ENCODE measurements at places on chromosomes 1 and 21.

DNA sequence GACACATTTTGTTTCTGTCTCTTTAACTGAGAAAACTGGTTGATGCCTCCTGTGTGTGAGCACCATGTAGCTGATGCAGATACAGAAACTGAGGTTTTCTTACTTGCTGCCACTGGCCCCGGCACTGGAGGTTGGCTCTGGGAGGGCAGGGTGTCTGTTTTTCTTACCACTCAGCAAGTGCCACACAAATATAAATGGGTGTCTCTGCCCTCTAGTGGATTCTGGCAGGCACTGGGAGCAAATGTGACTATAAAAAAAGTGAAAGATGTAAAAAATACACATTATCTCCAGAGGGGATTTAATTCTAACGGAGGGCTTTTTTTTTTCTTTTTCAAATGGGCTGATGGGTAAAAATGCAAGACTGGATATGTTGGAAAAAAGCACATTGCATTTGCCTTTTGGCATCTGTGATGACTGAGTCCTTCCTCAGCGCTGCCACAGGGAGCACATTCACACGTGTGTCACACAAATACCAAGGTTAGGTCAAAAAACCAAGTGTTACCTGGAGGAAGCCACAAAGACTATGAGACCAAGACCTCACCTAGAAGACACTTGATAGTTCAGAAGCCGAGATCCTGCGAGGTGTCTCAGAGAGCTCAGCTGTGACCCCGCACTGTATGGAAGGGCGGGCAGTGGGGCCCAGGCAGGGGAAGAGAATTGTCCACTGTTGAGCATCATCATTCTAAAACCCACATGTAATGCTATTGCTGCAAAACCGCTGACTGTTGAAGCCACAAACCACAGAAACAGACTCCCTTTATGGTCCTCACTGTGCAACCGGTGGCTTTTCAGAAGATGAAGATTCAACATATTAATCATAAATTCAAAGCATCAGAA, 18.9 kb downstream of the PGBD2 start:
- no peak for DNase-seq

GRCh38 chr1:43206600-43207228, 34.6 kb downstream of the CFAP57 start:
- no peak for DNase-seq

- DNase-seq: no peak
These were observed 13.2 kb downstream of the ESRRG start for GRCh38 chr1:216710055-216710454.

DNA sequence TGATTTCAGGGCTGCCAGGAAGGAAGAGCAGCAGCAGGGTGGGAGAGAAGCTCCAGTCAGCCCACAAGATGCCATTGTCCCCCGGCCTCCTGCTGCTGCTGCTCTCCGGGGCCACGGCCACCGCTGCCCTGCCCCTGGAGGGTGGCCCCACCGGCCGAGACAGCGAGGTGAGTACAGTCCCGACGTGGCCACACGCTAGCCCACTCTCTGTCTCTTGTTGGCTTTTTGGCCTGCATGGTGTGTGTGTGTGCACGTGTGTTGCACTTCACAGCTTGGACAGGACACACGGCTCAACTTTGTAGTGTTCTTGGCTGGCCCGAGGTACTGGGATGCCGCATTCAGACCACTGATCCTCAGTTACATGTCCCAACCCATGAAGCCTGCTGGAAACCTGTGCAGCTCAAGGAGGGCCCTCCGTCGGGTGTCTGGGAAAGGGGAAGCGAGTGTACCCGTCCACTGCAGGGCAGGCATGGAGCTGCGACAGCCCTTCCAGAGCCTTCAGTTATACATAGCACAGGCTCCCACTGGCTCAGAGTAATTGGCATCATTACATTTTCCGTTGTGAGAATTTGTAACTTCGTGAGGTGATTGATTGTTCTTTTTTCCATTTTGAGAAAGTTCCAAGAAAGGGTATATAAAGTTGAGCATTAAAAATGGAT, 454 bp downstream of the CORT start:
- DNase-seq: no peak

- DNase-seq: no peak
These were observed 49.1 kb downstream of the CAPN2 start for GRCh38 chr1:223761411-223761810.

DNA sequence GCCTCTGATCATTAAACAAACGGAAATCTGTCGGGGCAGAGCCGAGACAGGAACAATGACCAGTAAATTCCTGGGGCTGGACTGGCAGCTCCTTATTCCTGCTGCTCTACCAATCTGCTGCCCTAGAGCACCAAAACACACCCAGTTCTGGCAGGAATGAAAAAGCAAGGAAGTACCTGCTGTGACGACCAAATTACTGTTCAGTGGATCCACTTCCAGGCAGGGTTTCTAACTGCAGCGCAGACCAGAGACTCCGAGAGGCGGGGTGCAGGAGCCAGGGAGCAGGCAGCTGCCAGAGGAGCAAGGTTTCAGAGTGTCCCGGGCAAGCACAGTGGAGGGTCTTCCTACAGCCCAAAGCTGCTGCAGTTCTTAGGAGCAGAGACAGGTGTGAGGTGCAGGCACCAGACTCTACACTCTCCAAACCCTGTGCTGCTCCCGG, 32.4 kb downstream of the KANK4 start:
- no peak for DNase-seq

DNA sequence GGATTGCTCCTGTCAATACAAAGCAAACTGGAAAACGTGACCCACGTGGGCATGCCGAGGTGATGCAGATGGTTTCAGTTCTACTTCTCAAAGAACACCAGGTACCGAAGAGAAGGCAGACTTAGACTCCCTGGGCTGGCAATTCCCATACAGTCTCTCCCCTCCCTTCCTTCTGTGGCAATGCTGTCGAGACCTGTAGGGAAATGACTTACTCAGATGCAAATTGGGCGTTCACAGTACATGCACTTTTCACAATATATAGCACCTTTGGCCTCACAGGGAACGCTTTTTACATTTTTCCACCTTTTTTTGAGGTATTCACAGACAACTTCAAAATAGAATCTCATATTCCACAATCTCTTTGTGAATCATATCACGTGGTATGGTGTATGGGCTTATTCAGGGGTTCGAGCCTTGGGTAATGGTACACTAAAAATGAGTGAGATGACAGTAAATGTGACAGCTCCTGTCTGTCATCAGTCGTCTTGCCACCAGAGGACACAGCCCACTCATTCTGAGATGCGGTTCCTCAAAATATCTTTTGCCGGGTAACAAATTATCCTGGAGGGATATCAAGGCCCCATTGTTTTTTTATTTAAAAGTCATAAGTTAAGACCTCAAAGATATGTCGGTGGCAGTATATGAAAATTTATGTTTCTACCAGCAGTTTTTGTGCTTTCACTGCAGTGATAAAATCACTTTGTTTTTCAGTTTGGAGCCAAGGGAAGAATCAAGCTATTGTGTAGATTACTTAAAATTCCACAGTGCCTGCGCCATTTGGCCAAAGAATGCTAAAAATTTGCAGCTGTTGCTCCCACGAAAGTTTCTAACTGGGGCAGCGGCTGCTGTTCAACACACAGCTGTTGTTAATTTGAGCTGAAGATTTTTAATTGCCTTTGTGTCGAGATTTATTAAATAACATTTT, 168.4 kb downstream of the ZZZ3 start:
- DNase-seq: no peak

- DNase-seq: no peak
These were observed 18.8 kb downstream of the WNT9A start for GRCh38 chr1:227928811-227929375.

- DNase-seq: no peak
These were observed 128.0 kb downstream of the SLC44A5 start for GRCh38 chr1:75482951-75483350.

GRCh38 chr21:29360799-29361765, 62.4 kb downstream of the BACH1 start:
- DNase-seq: no peak

Data from right atrium auricular region (tissue), 2 donors.